ENCODE measurements at places on chromosomes 1 and 21.

DNA sequence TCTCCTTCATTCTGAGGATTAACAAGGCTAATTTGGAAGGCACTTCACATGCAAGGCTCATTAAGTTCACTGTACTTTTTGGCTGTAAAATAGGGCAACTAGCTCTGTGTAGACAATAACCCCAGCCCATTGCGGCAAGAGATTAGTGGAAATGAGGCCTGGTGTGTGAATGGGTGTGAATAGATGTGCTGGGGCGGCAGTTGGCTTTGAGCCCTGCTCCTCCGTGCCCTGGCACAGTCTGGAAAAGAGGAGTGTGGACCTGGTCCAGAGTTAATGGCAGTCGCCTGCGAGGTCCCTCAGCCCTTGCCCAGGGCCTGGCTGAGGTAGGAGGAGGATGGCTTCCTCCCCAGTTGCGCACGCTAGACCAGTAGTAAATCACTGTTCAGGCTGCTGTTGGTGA, 4.8 kb downstream of the KISS1 start:
- DNase-seq: peak; percentile 66

- no peak for DNase-seq
These were observed 74.7 kb upstream of the ZBTB40 start for GRCh38 chr1:22376976-22377375.

- DNase-seq: no peak
These were observed 120.5 kb downstream of the TMEM53 start for GRCh38 chr1:44553771-44554170.

GRCh38 chr1:162006081-162006480, 17.6 kb downstream of the OLFML2B start:
- DNase-seq: no peak

GRCh38 chr1:33997127-33998036, 133.5 kb downstream of the HMGB4 start:
- DNase-seq: no peak

GRCh38 chr1:44031252-44032169, at the start of gene SLC6A9:
Gene SLC6A9, minus strand, starts transcription at chr1:44031462. Its CDS starts 7,185 bp downstream, at chr1:44024277.
- peak; percentile 51 for DNase-seq
